ENCODE measurements at places on chromosomes 11 and 22.

GRCh38 chr11:7899418-7899817 lies 31.6 kb downstream of the OR10A6 start:
- no peak for DNase-seq

DNA sequence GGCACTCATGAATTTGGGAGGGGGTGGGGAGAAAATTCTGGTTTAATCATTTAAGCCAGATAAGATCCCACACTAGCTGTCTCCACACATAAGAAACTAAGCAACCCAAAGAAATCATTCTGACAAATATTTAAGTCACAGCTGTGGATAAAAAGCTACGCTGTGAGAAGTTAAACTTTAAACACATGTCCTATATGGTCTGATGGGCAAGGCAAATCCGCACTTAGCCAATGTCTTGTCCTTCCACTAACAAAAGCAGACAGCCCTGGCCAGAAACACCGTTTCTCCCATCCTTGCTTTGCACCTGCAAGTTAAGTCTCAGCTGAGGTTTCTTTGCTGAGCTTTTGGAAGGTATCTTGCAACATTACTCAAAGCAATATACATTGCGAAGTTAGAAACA lies 68.0 kb downstream of the ETS1 start:
- DNase-seq, result no peak

DNA sequence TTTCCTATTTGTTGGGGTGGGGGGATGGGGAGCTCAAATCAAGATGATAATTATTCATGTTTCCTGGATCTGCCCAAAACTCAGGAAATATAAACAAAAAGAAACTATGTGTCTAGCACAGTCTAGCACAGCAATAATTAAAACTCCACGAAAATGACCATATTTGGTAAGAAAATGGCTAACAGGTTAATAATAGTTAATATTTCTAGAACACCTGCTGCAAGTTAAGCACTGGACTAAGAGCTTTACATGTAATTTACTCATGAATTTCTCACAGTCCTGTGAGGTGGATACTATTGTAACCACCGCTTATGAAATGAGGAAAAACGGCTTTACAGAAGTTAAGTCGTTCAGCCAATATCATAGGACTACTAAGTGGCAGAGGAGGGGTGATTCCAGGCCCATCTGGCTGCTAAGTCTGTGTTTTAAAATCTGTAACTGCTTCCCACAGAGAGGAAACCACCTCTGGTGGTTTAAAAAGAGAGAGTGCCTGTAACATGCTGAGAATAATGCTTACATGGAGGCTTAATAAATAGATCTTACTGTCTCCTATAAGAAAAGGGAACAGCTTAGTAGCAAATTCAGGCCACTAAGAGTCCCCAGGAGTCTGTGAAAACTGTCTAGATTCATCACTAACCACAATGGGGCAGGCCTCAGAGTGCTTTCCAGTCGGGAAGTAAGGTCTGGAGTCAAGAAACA lies 11.0 kb upstream of the AMOTL1 start:
- DNase-seq, result no peak

DNA sequence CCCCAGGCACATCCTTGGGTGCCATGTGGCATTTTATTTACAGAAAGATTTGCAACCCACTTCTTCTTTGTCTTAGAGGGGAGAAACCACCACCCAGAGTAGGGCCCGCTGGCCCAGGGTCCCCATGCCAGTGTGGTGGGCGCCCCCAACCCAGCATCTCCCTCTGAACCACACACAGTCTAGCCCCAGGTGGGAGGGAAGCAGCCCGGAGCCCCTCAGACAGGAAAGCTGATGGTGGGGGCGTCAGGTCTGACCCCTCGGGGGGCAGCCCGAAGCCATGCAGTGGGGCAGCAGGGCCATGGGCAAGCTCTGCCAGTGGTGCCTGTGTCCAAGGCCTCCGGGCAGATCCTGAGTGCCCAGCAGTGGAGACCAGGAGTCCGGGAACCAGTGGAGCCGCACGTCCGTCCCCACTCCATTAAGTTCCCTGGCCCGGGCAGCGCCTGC lies 11.7 kb downstream of the TRPM5 start:
- no peak for DNase-seq

GRCh38 chr11:117210620-117211019 lies 11.4 kb downstream of the TAGLN start:
- DNase-seq, result peak; percentile 9

DNA sequence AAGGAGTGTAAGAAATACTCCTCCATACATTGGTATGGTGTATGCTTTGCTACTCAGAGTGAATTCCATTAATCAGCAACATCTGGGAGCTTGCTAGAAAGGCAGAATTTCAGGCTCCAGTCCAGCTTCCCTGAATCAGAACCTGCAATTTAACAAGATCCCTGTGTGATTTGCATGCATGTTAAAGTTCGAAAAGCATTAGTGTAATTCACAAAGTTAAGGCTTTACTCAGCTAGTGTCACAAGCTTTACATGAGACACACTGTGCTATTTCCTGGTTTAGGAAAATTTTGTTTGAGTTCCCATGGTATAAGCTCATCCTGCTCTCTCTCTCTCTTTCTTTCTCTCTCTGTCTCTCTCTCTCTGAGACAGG lies 37.0 kb upstream of the HEPHL1 start:
- peak; percentile 44 for DNase-seq

Data from fibroblast of upper back skin (primary cell).